NCI-H187 treated with DMSO at 0.1 percent for 48 hours (cell line): ENCODE measurements at places on chromosomes 11 and 22.
A peak's percentile ranks its signal among the peaks of the same experiment; 100 is the strongest.

DNA sequence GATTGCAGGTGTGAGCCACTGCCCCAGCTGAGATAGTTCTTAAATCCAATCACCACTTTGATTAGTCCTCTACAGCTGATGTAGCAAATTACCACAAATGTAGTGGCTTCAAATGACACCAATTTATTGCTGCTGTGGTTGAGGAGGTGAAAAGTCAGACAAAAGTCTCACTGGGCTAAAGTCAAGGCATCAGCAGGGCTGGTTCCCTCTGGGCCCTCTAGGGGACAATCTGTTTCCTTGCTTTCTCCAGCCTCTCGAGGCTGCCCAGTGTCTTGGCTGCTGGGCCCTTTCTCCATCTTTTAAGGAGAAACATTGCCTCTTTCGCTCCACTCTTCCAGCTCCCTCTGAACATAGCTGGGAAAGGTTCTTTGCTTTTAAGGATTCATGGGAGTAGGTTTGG, 50.5 kb upstream of the SHANK2 start:
- DNase-seq = no peak

DNA sequence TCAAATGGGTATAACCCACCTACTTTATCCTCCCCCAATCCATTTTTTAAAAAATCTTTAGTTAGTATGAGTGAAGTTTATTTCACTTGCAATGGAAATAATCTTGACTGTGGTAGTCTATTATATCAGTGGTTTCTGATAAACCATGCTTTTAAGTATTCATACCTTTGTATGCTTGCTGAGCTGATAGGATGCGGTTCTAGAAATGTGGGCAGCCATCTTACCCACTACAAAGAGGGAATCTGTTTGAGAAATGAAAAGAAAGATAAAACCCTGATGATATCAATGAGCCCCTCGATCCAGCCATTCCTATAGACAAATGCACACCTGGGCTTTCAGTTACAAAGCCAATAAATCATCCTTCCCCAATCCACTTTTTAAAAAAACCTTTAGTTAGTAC, 13.8 kb upstream of the PVALB start:
- no peak for DNase-seq

DNA sequence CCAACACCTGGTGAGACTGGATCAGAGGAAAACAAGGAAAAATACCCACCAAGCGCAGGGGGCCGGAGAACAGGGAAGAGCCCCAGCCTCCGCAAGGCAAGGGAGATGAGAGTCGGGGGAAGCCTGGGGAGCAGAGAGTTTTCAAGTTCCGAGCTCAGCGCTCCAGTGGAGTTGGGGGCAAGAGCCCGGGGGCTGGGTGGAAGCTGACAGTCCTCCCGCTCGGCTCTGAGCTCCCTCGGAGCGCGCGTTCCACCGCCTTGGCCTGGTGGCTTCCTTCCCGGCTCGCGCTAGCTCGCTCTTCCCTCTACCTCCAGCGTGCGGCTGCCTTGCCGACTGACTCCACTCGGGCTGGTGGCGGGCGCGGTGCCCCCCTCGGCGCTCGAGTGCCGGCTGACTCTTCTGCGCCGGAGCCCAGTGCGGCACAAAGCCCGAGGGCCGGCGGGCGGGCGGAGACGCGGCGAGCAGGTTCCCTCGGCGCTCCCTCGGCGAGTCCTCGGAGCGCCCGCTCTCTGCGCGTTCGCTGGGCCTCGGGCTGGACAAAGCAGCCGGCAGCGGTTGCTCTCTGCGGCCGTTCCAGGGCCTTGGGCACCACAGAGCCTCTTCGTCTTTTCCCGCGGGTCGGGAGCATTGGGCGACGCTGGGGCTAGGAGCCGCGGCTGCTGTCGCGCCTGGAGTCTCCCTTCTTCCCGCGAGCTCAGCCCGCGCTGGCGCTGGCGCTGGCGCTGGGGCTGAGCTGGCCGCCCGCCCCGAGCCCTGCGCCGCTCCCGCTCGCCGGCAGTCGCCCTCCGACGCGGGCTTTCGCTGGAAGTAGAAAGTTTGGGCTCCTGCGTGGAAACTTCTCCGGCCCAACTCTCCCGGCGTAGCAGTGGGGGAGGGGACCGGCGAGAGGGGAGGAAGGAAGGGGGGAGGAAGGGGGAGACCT, 1.0 kb downstream of the PAX6 start:
- DNase-seq = no peak

DNA sequence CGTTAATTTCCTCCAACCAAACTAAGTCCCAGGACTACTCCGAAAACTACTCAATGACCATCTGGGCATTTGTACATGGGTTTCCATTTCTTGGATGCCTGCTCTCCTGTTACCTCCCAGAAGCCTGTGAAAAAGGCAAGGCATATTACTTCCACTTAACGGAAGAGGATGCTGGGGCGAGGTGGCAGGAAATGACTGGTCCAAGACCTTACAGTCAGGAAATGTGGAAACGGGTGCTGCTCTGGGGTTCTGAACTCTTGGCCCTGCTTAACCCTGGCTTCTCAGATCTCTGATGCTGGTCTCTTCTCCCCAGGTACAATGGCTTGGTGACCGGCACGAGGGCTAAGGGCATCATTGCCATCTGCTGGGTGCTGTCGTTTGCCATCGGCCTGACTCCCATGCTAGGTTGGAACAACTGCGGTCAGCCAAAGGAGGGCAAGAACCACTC, 12.9 kb downstream of the ADORA2A start:
- DNase-seq = no peak

DNA sequence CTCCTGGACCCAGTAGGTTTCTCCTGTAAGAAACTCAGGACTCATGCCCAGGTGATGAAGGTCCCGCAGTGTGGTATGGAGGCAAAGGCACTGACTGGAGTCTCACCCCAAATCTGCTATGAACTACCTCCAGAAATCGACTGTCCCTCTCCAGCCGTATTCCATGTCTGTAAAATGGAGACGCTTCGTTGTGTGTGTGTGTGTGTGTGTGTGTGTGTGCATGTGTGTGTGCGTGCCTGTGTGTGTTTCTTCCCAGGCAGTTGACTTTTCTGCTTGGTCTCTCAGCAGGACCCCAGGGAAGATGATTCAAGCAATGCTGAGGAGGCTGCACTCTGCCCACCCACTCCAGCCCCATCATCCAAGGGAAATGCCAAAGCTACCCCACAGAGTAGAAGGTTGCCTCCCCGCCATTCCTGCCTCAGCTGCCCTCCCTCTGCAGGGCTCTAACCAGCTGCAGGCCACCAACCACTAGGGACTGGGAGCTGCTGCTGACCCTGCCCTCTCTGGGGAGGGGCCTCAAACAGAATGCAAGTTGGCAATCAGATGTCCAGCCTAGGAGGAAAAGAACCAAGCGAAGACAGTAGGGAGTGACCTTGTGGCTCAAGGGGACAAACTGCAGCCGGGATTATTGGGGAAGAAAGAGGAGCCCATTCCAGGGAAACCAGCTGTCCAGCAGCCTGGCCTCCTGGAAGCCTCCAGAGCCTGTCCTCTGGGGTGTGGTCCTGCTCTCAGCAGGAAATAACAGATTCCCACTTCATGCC, 56.2 kb downstream of the SLC22A12 start:
- no peak for DNase-seq

DNA sequence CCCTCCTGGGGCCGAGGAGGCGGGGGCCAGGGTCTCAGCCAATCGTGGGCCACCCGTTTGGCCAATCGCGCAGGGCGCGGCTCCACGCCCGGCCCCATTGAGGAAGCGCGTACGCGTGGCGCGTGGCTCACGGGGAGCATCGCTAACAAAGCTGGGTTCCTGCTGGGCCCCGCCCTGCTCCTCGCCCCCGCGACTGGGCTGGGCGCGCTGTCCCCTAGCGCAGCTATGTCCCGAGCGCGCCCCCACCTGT, 614 bp upstream of the ASCL2 start:
- no peak for DNase-seq

GRCh38 chr11:117833401-117833891, 8.9 kb upstream of the FXYD2 start:
- peak; percentile 84 for DNase-seq

- no peak for DNase-seq
Measured at GRCh38 chr11:17494019-17494418, 17.4 kb upstream of the ABCC8 start.

GRCh38 chr11:31725176-31725575, 85.9 kb downstream of the PAX6 start:
- DNase-seq = no peak

DNA sequence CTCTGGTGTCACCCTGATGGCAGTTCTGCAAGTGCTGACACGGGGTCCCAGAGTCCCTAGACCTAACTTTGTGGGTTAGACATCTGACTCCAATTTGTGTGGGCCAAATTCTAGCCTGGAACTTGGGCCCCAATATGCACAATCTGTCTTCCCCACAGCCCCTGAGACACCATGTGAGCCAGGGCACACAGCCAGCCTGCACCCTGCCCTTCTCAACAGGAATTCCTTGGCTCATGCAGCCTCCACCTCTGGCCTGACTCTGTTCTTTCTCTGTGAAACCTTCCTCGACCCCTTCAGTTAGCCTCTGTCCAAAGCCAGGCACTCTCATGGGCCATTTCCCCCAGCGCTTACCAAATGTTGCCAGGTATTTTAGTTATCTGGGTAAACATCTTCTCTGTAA, 59.1 kb upstream of the POU2AF1 start:
- DNase-seq = no peak

DNA sequence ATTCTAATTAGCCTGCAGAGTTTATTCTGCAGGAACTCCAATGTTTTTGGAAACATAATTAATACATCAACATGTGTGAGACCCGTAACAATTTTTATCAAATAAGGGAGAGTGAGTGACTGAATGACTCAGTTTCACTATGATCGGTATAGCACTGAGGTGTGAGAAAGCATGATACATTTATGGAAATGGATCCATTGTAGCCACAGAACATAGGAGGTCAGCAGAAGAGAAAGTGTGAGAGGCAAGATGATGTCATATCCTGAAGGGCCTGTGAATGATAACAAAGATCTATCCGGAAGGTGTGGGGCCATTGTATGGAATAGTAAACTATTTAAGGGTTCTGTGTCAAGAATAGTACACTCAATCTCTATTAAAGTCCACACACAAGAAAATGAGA, 1406.1 kb upstream of the TENM4 start:
- no peak for DNase-seq

GRCh38 chr11:112485280-112485679, 224.6 kb upstream of the PLET1 start:
- DNase-seq = no peak

- DNase-seq = no peak
Measured at GRCh38 chr11:35750981-35751663, 88.5 kb downstream of the TRIM44 start.
